ENCODE measurements at places on chromosomes 1 and 21.

GRCh38 chr1:26555550-26555981 lies 26.0 kb downstream of the RPS6KA1 start:
- DNase-seq = no peak

- DNase-seq = no peak
Observed at GRCh38 chr1:29259802-29260441, 23.6 kb downstream of the PTPRU start.

DNA sequence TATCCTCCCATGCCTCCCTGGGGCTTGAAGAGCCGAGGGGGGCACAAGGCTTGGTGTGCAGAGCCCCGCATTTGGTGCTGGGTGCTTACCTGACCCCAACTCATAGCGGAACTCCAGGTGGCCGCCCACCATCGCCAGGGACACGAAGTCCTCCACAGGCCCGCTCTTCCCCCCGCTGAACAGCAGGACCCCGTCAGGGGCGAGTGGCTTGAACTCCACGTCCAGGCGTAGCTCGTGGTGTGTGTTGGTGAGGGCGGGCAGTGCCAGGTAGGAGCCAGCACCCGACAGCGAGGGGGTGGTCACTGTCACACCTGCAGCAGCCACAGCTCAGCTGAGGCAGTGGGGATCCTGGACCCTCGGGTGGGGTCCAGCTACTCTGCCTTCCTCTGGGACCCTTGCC lies 17.2 kb downstream of the LDLRAD2 start:
- DNase-seq = no peak

GRCh38 chr1:199734186-199734585 lies 293.3 kb upstream of the NR5A2 start:
- no peak for DNase-seq

DNA sequence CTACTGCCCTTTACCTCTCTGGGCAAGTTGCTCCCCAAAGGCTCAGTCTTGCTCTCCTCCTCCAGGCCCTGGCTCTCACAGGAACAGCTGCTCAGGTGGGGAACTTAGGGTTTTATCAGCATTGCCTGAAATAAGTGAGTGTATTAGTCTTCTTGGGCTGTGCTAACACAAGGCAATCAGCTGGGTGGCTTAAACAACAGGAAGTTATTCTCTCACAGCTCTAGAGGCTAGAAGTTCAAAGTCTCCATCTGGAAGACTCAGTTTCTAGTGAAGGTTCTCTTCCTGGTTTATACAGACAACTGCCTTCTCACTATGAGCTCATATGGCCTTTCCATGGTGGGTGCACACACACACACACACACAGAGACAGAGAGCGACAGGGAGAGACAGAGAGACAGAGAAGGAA lies 2.8 kb upstream of the CD1C start:
- no peak for DNase-seq

GRCh38 chr1:41622859-41623732 lies 138.6 kb upstream of the EDN2 start:
- no peak for DNase-seq

GRCh38 chr1:53326598-53327181 lies 1.2 kb downstream of the LRP8 start:
- DNase-seq = no peak

- DNase-seq = no peak
Observed at GRCh38 chr21:29092102-29092959, 18.9 kb upstream of the CCT8 start.
